RPMI8226 (cell line): ENCODE measurements at places on chromosomes 5 and 9.

DNA sequence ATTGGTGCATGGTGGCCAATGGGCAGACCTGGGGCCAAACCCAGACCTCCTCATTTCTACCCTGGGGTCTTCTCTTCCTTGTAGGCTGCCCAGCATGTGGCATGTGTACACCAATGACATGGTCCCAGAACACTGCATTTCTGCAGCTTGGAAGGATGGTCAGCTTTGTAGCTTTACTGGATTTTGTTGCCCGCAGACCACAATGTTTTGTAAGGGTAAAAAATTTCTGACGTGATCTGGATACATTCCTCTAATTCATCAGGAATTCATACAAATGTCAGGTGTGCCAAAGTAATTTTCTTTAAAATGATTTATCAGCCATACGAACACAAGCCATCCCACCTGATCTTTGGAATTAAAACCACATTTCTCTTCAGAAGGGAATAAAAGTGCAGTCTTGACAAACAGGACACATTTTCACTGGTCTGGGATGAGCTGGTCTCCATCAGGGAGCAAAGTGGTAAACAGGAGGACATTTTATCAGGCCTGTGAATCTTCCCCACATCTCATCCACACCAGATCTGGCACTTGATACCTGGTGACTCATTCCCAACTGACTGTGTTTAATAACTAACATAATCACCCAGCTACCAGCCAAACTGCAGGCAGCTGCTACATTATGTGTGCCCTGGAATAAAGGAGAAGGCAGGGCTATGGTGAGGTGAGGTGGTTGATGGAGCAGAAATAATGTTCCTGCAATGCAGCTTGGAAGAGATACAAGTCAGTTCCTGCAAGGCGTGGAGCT, 103.9 kb downstream of the SPOCK1 start:
- no peak for DNase-seq

DNA sequence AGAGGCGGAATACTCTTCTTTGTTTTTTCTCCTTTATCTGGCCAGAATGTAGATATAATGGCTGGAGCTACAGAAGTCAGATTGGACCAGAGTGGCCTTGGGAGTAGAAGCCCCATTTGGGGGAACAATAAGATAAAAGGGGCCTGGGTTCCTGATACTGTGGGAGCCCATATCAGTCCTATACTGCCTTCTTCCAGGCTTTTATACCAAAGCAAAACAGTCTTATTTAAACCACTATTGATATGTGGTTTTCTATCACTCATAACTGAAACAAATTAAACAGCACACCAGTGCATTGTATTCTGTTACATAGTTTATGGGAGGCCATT, 14.3 kb downstream of the SPAAR start:
- no peak for DNase-seq

DNA sequence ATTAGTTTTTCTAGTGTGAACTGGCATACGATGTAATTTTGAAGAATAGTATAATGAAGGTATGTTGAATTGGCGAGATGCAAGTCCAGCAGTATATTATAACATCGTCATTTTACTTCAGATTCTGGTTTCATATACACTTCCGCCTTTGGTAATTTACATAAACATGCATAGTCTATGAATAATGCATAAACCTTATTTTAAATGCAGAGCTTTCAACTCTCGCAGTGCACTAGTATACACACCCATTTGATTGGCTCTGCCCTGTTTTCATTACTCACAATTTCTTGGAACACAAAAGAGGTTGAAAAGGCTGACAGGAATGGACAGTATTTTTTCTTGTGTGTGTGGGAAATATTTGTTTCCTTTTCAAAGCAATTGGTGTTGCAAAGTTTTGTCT, 128.9 kb upstream of the CCNH start:
- DNase-seq = no peak

- no peak for DNase-seq
Measured at GRCh38 chr9:79395755-79396154, 176.0 kb upstream of the TLE4 start.

DNA sequence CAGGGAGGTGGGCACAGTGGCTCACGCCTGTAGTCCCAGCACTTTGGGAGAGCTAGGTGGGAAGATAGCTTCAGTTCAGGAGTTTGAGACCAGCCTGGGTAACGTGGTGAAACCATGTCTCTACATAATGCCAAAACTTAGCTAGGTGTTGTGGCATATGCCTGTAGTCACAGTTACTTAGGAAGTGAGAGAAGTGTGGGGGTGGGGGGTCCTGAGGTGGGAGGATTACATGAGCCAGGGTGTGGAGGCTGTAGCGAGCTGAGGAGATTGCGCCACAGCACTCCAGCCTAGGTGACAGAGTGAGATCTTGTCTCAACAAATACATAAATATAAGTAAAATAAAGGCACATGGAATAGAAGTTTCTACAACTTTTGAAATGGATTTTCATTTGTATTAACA, 23.1 kb downstream of the VCAN start:
- no peak for DNase-seq

DNA sequence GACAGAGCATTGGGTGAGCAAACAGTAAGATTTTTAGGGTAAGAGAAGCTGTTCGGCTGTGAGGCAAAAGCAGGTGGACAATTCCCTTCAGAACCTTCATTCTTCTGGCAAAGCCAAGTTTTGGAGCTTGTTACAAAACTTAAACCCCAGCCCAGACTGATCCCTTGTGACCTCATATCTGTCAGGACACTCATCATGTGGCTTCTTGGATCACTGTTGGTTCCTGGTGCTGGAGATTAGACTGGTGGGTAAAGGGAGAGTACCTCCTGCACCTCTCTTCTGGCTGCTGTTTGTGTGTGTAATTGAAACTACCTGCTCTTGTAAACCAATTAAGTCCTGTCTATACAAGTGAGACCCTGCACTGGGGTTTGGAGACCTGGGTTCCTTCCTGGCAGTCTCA, 21.0 kb downstream of the LARP1 start:
- DNase-seq = no peak

GRCh38 chr5:109038209-109038840, 290.6 kb downstream of the FER start:
- DNase-seq = no peak

DNA sequence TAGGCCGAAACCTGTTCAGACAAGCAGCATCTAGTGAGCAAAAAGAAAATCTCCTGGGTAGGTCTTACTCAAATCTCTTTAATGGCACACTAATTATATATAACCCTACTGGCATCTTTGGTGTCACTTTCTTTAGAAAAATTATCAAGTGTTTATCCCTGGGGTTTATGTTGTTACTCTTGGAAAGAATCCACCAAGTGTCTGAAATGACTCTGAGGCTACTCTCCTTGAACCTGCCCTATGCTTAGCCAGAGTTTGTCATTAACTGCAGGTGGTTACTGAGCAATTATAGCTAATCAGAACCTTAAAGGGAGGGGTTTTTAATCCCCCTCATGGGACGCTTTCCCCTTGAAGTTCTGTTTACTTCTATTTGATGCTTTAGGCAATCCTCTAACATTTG, 381.9 kb downstream of the PLK2 start:
- no peak for DNase-seq

DNA sequence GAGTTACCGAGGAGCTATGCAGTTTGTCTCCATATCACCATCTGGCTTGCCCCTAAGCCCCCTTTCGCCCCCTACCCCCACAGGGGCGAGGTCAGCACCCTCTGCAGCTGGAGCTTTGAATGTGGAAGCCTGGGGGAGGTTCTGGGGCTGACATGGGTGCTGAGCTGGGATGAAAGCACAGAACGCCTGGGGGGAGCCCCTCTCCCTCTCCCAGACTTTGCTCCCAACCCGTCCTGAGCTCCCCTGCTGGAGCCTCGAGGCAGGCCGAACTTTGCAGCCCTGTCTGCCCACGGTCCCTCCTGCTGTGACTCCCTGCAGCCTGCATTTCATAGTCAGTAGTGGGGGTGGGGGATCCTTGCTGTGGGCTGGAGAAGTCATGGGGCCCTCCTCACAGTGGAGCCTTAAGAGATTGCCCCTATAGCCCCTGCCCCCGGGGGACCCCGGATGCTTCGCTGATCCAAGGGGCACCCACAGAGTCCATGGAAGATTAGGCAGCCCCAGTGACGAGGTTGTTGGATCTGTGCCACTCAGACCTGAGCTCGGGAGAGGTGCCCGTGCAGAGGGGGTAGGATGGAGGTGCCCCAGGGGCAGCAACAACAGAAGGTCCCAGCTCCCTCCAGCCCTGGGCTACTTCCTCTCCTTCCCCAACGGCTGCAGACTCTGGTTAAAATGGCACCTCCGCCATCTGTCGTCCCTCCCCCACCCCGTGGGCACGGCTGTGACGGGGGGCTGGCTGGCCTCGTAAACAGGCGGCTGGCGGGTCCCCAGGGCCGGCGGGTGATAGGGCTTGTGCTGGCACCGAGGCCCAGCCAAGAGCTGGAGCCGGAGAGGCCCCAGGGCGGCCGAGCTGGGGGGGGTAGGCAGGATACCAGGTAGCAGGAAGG, 162.0 kb downstream of the C9orf50 start:
- no peak for DNase-seq

GRCh38 chr5:54760182-54760935, 225.0 kb downstream of the ESM1 start:
- DNase-seq = no peak

- DNase-seq = no peak
Measured at GRCh38 chr5:158917731-158918130, 182.0 kb downstream of the EBF1 start.

DNA sequence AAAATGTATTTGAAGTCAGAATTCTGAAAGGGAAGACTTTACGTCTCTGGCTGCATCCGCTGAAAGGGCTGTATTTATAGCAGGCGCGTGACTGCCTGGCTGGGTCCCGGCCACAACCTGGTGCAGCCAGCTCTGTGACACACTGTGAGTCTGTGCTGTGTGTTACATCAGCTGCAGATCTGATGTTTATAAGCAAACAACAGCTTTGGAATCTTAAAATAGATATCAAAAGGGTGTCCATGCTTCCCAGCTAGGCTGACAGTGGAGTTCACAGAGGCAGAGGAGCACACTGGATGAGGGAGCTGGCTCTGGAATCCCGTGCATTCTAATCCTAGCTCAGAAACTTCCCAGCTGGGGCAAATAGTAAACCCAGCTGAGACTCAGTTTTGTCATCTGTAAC, 433.4 kb upstream of the BRINP1 start:
- no peak for DNase-seq

GRCh38 chr9:137169896-137170358, at the start of gene LRRC26:
LRRC26 (minus strand) TSS chr9:137170051; CDS start chr9:137169943, 108 bp downstream.
- DNase-seq = peak; percentile 90

- no peak for DNase-seq
Measured at GRCh38 chr5:80324912-80325311, 5.1 kb downstream of the SPZ1 start.

GRCh38 chr5:173630724-173631365, 14.4 kb upstream of the BOD1 start:
- DNase-seq = no peak

- DNase-seq = peak; percentile 23
Measured at GRCh38 chr5:137735555-137736284, at the start of gene KLHL3. KLHL3 (minus strand) TSS chr5:137736089; CDS start chr5:137735646, 443 bp downstream.

- DNase-seq = no peak
Measured at GRCh38 chr5:133461796-133462516, 150.4 kb downstream of the FSTL4 start.

DNA sequence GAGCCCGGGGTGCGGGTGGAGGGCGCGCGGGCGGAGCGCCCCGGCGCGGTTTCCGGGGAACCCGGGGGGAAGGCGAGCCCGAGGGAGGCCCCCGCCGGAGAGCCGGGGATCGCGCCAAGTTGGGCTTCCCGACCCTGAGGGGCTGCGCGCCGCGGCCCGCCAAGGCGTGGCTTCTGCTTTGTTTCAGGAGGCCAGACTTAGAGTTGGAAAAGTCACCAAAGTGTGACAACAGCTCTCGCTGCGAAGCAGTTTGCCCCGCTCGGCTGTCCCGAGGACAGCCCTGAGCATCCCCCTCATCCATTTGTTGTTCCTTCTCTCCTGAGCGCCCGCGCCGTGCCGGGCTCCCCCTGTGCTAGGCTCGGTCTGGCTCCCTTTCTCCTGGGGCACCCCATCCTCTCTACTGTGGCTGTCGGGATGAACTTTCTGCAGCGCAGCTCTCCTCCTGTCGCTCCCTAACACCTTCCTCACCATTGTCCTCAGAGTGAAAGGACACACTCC, 410 bp downstream of the GLIPR2 start:
- DNase-seq = no peak

DNA sequence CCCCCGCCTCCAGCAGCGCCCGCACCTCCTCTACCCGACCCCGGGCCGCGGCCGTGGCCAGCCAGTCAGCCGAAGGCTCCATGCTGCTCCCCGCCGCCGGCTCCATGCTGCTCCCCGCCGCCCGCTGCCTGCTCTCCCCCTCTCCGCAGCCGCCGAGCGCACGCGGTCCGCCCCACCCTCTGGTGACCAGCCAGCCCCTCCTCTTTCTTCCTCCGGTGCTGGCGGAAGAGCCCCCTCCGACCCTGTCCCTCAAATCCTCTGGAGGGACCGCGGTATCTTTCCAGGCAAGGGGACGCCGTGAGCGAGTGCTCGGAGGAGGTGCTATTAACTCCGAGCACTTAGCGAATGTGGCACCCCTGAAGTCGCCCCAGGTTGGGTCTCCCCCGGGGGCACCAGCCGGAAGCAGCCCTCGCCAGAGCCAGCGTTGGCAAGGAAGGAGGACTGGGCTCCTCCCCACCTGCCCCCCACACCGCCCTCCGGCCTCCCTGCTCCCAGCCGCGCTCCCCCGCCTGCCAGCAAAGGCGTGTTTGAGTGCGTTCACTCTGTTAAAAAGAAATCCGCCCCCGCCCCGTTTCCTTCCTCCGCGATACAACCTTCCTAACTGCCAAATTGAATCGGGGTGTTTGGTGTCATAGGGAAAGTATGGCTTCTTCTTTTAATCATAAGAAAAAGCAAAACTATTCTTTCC, 19.3 kb downstream of the CDKN2A start:
- no peak for DNase-seq

DNA sequence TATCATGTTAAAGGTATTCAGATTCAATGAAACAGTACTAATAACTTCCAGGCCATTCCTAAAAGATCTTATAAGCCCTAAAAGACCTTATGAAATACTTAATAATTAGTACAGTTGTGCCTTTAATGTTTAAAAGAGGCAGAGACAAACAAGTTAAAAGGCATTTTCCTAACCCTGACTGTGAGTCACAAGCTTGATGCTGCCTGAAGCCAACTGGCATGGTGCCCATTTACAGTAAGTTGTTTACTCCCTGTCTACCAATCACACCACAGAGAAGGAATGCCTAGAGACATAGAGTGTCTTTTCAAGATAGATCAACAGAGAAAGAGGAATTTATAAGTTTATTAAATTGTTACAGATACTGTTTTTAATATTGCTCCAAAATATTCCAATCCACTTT, 47.8 kb downstream of the NR3C1 start:
- peak; percentile 92 for DNase-seq
